ENCODE measurements at places on chromosomes 12 and 14. TPM values are rescaled to one million over a fixed set of nuclear protein-coding genes. Genes with fewer than 3 reads are reported as not detected.

DNA sequence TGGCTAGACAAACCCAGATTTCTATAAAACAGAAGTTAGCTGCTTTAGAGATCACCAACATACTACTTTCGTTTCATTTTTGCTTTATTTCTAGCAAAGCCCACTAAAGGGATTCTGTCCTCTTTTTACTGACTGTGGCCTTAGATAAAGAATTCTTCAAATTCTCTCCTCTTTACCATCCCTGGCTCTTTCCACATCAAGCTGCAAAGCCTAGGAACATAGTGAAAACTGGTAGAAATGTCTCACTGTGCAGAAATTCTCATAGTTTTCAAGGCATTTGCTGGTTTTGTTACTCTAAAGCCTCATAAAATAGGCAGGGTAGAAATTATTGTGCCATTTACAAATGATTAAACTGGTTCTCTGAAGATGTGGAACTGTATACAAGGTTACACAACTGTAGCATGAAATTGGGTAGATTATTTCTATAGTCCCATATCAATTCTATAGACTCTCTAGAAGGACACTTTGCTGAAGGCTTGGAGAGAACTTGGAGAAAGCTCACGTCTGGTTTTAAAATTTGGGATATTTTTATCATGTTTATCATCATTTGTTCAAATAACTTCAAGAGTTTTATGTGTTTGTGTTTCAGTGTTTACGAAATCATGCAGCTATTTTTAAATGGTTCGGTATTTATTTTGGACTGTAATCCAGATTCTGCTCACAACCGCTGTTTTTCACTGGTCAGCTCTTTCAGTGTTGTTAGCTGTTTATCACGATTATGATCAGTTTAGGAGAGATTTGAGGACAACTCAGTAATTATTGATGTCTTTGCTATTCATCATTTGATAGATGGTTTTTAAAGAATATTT, 36.7 kb upstream of the CSRP2 start:
- DNase-seq = no peak
- H3K4me1 ChIP-seq = peaks cover 7% of the 10 kb centered on the region
- no peak overlapping the region for H3K4me3 ChIP-seq

- no peak for DNase-seq
- no peaks in the 10 kb centered on the region for H3K36me3 ChIP-seq
- H3K4me3 ChIP-seq = no peak overlapping the region
These were observed 5.5 kb downstream of the CEP170B start for GRCh38 chr14:104870368-104871144.

The FZD10 gene
- polyA plus RNA-seq = 0.90 TPM

DNA sequence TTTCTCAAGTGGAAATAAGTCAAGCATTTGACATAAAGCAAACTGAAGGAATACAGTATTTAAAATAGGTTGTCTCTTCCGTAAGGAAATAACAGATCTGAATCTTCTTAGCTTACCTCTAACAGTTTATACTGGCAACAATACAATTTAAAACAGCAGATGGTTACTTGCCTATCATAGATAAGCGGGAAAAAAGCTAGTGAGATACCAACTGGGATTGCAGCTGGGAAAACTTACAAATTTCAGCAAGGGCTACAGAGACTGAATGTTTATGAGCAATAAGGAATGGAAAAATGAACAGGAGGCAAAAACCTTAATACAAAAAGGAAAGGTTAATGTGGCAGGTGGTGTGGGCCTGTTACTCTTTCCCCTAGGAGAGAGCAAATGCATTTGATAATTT, 220.0 kb downstream of the RASSF9 start:
- no peak overlapping the region for H3K27ac ChIP-seq
- H3K36me3 ChIP-seq = no peaks in the 10 kb centered on the region
- H3K4me3 ChIP-seq = no peak overlapping the region

The STON2 gene
- 8.3 TPM for polyA plus RNA-seq

DNA sequence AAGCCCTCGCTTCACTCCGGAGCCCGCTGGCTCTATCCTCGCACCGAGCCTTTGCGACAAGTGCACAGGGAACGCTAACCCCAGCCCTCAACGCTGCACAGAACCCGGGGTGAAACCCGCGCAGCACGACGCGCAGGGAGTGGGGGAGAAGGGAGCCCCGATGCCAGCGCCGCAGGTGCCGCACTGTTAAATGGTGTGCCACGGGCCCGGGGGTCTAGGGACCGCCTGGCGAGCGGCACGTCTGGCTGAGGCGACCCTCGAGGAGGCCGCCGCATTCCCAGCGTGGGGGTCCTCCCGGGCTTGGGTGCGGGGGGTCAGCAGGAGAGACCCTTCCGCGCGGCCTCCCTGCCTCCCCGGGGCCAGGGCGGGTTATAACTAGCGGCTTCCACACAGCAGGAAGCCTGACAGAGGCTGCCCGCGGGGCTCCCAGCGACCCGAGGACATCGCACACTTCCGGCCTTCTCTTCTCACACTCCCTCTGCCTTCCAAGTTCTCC, 23.8 kb upstream of the LRTM2 start:
- H3K4me1 ChIP-seq = peaks cover 5% of the 10 kb centered on the region
- peak; percentile 46 for DNase-seq
- peak overlapping the region; percentile 76 for H3K4me3 ChIP-seq
- peak overlapping the region; percentile 81 for H3K27ac ChIP-seq

DNA sequence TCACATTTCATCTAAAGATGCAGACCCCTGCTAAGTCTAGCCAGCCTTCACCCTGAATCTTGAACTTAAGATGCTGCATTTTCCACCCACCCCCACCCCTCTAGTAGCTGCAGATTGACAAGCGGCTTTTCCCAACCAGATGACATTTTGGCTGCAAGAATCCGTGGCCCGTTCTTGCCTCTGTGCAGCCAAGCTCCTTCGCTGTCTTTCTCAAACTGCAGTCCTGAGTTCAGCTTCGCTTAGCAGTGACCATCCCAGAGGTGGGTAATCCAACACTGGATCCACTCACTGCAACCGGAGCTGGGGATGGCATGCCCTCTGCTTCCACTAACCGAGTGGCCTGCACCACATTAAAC, 765 bp upstream of the NFYB start:
- no peaks in the 10 kb centered on the region for H3K36me3 ChIP-seq
- H3K27ac ChIP-seq = peak overlapping the region; percentile 80
- DNase-seq = no peak
- peak overlapping the region; percentile 53 for H3K4me3 ChIP-seq
- H3K27me3 ChIP-seq = no peaks in the 10 kb centered on the region
- H3K4me1 ChIP-seq = peaks cover 16% of the 10 kb centered on the region

GRCh38 chr12:40584763-40585162, 107.5 kb upstream of the CNTN1 start:
- H3K4me1 ChIP-seq = no peaks in the 10 kb centered on the region
- DNase-seq = no peak
- no peak overlapping the region for H3K27ac ChIP-seq
- H3K36me3 ChIP-seq = no peaks in the 10 kb centered on the region
- H3K4me3 ChIP-seq = no peak overlapping the region
- no peaks in the 10 kb centered on the region for H3K27me3 ChIP-seq

DNA sequence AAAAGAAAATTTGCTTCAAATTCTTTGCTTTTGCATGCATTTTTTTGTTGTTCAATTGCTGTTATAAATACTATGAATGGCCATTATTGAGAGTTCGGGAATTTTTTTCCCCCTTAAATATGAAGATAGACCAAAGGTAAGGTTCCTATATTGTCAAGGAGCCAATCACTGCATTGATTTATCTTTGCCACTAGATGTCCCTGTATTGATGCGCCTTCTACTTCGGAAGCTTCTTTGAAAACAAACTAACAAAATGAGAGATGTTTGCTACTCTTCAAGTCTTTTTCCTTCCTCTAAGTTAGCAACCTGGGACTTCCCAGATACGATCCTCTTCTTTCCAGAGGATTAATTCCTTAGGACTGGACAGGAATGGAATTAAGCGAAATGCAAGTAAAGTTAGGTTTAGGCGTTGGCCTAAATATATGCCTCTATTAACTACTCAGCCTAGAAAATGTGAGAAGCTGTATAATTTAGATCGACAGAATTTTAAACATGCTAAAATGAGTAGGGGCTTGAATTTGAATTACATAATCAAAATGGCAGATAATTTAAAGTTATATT, 318.1 kb downstream of the AEBP2 start:
- H3K4me3 ChIP-seq = no peak overlapping the region
- DNase-seq = no peak
- no peaks in the 10 kb centered on the region for H3K4me1 ChIP-seq

- no peak overlapping the region for H3K4me3 ChIP-seq
- no peaks in the 10 kb centered on the region for H3K36me3 ChIP-seq
- H3K27me3 ChIP-seq = no peaks in the 10 kb centered on the region
- no peak overlapping the region for H3K27ac ChIP-seq
These were observed 1662.2 kb upstream of the FLRT2 start for GRCh38 chr14:83867566-83868225.

DNA sequence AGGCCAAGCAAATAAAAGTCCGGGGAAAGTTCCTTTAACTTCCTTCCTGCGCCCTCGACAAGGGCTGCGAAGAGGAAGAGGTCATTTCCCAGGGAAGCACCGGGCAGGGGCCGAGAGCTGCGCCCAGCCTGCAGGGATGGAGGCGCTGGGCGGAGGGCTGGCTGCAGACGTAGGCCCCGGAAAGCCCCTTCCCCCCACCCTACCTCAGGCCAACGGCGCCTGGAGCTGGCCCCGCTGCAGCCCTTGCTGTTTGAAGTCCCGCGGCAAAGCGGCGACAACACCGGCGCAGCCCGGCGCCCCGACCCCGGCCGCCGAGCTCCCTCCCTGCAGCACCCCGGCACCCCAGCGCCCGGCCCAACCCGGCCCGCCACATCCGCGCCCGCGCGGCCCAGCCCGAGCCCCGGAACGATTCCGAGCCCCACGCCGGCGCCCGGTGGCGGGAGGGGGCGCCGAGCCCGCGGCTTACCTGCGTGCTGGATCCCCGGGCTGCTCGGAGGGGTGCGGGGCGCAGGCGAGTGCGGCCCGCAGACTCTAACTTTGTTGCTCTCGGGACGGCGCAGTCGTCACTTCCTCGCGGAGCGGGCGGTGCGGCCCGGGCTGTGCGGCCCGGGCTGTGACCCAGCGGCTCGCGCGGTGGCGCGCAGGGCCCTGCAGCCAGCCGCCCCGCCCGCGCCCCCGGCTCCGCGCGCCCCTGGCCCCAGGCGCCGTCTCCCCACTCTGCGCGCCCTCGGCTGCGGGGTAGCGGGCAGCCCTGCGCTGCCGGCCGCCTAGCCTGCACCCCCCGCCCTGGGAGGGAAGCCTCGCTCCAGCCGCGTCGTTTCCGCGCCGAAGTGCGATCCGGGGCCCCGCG, 64.8 kb upstream of the PTGR2 start:
- no peaks in the 10 kb centered on the region for H3K27me3 ChIP-seq
- peaks cover 61% of the 10 kb centered on the region for H3K4me1 ChIP-seq
- H3K4me3 ChIP-seq = peak overlapping the region; percentile 74
- DNase-seq = peak; percentile 76

DNA sequence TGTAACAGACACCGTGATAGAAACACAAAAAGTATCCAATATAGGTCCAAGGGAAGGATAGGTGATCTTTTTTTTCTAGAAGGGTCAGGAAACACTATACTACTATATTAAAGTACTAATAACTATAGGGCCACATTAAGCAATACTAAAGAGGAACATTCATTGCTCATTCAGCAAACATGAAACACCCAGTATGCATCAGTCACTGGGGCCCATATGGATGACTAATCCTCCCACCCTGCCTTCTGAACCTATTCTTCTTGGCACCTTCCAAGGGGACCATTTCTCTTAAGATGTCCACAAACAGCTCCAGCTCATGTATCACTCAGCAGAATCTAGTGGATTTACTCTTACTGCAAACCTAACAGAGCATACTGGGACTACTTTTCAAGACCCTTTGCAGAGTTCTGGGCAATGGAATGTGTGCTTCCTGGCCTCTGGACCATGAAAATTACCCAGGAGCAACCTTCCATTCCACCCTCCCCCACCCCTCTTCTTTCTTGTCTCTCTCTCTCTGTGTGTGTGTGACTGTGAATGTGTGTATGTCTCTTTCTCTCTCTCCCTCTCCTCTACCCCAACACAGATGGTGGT, 187.9 kb downstream of the EPS8 start:
- H3K27me3 ChIP-seq = no peaks in the 10 kb centered on the region
- H3K36me3 ChIP-seq = no peaks in the 10 kb centered on the region
- no peak overlapping the region for H3K27ac ChIP-seq
- H3K4me1 ChIP-seq = peaks cover 16% of the 10 kb centered on the region

DNA sequence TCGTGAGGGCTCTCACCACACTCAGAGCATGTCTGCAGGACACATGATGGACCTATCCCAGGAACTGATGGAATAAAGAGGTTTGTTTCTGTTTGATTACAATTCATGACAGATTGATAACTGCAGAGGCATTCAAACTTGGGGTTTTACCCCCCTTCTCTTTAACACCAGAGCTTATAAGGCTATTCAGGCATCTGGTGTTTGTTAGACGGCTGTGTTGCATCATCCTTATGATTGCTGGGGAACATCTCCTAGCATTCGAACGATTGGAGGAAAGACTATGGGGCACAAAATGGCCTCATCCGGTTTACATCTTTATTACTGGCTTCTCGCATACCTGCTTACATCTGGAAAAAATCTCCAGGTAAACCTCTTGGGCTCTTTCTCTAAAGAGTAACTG, 191.8 kb downstream of the MSRB3 start:
- H3K4me3 ChIP-seq = no peak overlapping the region
- no peaks in the 10 kb centered on the region for H3K4me1 ChIP-seq
- H3K36me3 ChIP-seq = no peaks in the 10 kb centered on the region
- no peak for DNase-seq
- H3K27ac ChIP-seq = no peak overlapping the region

GRCh38 chr12:2298556-2299200, 245.9 kb downstream of the CACNA1C start:
- no peaks in the 10 kb centered on the region for H3K36me3 ChIP-seq
- H3K27ac ChIP-seq = no peak overlapping the region
- no peak overlapping the region for H3K4me3 ChIP-seq
- no peak for DNase-seq

DNA sequence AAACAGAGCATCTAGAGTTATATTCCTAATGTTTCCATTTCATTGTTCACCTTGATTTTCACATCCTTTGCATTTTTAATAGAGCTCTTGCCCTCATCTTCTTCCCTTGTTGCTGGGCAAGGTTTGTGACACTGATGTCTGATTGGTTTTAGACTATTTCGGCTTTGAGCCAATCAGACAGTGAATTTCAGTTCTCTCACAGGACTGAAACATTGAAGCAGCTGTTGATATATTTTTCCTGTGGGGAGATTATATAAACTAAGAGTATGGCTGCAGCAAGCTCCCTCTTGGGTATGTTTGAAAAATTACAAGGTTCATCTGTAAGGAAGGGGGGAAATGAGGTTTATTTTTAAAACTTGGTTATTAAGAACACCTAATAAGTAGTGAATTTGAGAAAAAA, 51.2 kb downstream of the ATF7IP start:
- peaks cover 5% of the 10 kb centered on the region for H3K4me1 ChIP-seq
- no peak overlapping the region for H3K4me3 ChIP-seq
- no peaks in the 10 kb centered on the region for H3K36me3 ChIP-seq

The CLEC2A gene
- not detected for polyA plus RNA-seq

DNA sequence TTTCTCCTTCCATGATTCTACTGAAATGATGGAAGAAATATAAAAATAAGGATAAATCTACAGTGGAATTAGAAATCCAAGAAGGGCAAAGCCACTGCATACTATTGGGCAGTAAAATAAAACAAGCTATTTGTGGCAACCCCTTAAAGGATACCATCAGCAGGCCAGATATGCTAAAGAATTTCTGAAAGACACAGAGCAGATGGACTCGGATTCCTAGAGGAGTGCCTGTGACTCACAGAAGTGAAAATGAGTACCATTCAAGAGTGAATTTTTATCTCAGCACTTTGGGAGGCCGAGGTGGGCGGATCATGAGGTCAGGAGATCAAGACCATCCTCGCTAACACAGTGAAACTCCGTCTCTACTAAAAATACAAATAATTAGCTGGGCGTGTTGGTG, 318.1 kb downstream of the LRIG3 start:
- no peaks in the 10 kb centered on the region for H3K36me3 ChIP-seq
- H3K4me1 ChIP-seq = no peaks in the 10 kb centered on the region
- no peak overlapping the region for H3K4me3 ChIP-seq
- no peak overlapping the region for H3K27ac ChIP-seq
- no peak for DNase-seq
- H3K27me3 ChIP-seq = no peaks in the 10 kb centered on the region

The FAIM2 gene
- polyA plus RNA-seq = 67.5 TPM
